Activated CD8-positive, alpha-beta T cell treated with anti-CD3 and anti-CD28 coated beads for 36 hours (primary cell): ENCODE measurements at places on chromosomes 6 and 20. TPM values are rescaled to one million over a fixed set of nuclear protein-coding genes. Genes with fewer than 3 reads are reported as not detected.

GRCh38 chr6:80607811-80608391, 501.4 kb downstream of the BCKDHB start:
- H3K4me1 ChIP-seq: no peaks in the 10 kb centered on the region
- H3K36me3 ChIP-seq: no peaks in the 10 kb centered on the region
- H3K27me3 ChIP-seq: peaks cover 13% of the 10 kb centered on the region
- no peak overlapping the region for H3K4me3 ChIP-seq
- DNase-seq: no peak

- no peaks in the 10 kb centered on the region for H3K27me3 ChIP-seq
- peaks cover 10% of the 10 kb centered on the region for H3K4me1 ChIP-seq
- H3K27ac ChIP-seq: peak overlapping the region; percentile 71
Measured at GRCh38 chr20:47281376-47281775, 75.1 kb downstream of the ZMYND8 start.

DNA sequence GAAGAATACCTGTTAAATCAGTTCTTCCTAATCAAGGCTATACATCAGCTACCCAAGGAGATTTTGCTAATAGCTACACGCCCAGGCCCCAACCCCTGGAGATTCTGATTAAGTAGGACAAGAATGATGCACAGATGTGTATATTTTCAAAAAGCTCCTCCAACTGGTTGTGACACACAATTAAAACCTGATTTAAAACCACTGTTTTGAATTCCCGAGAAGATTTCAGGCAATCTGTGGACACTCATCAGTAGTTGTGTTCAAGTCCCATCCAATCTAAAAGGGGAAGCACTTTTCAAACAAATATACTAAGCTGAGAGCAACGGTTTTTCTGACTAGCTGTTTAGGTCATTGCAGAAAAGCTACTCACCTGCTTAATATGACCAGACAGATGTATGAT, 118.9 kb upstream of the NHSL1 start:
- no peak for DNase-seq
- H3K27ac ChIP-seq: no peak overlapping the region
- H3K27me3 ChIP-seq: no peaks in the 10 kb centered on the region

DNA sequence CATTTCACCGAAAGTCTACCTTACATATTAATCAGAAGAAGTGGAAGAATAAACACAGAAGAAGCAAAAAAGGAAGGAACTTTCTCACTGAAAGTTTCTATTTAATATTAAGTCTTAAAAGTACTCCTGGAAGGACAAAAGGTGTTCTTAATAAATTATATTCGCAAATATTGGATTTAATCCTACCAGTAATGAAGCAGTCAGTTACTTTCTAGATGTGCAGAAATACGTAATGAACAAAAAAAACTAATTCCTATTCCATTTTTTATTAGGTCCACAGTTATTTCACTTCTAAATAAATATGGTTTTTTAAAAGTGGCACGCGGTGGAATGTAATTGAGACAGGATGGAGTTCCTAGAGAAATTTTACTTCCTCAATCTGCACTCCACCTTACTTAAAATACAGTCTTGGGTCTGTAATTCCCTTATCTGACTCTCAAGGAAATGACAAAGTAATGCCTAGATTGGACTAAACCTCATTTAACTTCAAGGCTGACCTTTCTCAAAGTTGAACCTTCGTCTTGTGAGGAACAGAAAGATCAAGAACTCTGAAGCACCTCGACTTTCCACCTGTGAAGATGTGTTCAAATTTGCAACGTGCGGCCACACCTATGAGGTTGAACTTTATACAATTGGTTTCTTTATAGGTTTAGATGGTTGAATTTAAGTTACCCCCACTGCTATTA, 1.1 kb upstream of the TRAM2 start:
- H3K27me3 ChIP-seq: no peaks in the 10 kb centered on the region
- no peak overlapping the region for H3K27ac ChIP-seq
- DNase-seq: no peak
- H3K4me1 ChIP-seq: peaks cover 28% of the 10 kb centered on the region
- H3K36me3 ChIP-seq: peaks cover 2% of the 10 kb centered on the region

The TRAPPC3L gene
- not detected for total RNA-seq

DNA sequence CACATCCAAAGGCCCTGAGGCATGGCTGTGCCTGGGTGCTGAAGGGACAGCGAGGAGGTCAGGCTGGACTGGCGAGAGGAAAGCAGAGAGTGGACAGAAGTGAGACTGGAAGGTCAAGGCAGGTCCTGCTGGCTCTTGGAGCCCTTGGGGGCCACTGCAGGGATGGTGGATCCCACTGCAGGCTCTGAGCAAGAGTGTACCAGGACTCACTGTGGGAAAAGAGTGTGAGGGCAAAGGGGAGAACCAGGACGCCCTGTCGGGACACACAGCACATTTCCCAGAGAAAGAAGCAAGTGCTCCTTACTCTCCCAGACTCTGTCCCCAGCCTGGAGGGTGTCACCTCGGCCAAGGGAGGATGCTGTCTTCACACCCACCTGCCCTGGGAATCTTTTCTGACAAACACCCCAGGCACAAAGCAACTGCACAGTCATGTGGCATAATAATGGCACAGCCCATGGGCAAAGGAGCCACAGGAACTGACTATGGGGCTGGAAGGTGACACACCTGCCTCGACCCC, 172.3 kb upstream of the CST7 start:
- H3K4me1 ChIP-seq: peaks cover 6% of the 10 kb centered on the region
- no peak overlapping the region for H3K4me3 ChIP-seq
- no peaks in the 10 kb centered on the region for H3K36me3 ChIP-seq
- no peak overlapping the region for H3K27ac ChIP-seq
- peaks cover 30% of the 10 kb centered on the region for H3K27me3 ChIP-seq

DNA sequence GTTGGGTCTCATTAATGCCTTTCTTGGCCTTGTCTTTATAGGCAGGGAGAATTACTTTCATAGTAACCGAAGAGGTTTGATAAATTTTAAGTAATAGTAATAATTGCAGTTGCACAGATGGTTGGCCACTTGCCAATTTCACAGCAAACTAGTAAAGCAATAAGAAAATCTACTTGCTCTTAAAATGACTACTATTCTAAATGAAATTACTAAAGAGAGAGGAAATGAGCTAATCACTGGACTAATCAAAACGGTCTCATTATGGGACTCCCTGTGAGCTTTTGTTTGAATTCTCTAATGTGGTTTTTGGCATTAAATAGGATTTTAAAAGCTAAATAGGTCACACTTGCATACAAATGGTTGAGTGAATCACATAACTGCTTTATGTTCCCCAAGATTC, 227.4 kb upstream of the PLN start:
- no peaks in the 10 kb centered on the region for H3K27me3 ChIP-seq
- H3K4me1 ChIP-seq: no peaks in the 10 kb centered on the region
- DNase-seq: no peak
- H3K36me3 ChIP-seq: no peaks in the 10 kb centered on the region
- H3K4me3 ChIP-seq: no peak overlapping the region

- no peak for DNase-seq
- H3K27ac ChIP-seq: no peak overlapping the region
- no peak overlapping the region for H3K4me3 ChIP-seq
- peaks cover 8% of the 10 kb centered on the region for H3K27me3 ChIP-seq
- H3K36me3 ChIP-seq: no peaks in the 10 kb centered on the region
Measured at GRCh38 chr6:21732731-21733130, 139.2 kb downstream of the SOX4 start.

DNA sequence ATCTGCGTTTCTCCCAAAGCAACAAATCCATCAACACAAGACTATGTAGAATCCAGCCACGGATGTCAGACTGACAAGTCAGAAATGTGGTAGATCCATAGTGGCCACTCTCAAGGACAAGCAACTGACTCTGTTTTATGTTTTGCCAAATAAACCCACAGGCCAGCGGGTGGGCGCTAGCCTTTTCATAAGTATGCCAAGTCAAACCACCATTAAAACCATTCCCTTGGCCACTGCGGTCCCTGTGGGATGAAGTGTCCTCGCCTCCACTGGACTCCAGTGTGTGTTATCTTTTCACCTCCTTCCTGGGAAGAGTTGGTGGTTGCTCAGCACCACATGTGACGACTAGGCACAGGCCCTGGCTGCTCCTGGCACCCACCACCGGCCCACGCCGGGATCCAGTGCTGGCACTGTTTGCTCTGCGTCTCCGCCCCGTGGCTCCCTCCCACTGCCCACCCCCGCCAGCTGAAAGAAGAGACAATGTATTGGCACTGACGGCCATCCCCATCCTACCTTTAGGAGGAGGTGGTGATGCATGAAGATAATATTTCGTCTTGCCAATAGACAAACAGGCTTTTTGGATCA, 103.4 kb downstream of the FOXC1 start:
- no peak for DNase-seq
- no peak overlapping the region for H3K27ac ChIP-seq
- H3K4me3 ChIP-seq: no peak overlapping the region
- no peaks in the 10 kb centered on the region for H3K27me3 ChIP-seq

The MAN1A1 gene
- total RNA-seq: 19.4 TPM

GRCh38 chr6:39688494-39688893, 36.7 kb downstream of the KIF6 start:
- DNase-seq: no peak
- no peak overlapping the region for H3K4me3 ChIP-seq
- peaks cover 27% of the 10 kb centered on the region for H3K27me3 ChIP-seq
- H3K36me3 ChIP-seq: no peaks in the 10 kb centered on the region

DNA sequence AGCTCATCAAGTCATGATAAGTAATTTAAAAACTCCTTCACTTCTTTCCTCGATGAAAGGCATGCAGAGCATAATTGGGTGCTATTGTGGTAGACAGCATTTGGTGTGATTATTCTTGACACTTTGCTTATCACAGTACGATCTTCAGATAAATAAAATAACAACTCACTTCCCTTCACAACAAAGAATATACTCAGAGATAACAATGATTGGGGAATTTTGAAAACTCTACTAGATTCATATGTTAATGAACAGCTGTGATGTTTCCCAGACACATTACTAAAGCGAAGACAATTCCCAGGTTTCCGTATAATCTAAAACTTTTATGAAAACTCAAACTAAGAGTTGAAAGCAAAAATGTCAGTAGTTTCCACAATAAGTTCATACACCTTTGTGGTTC, 670.6 kb upstream of the EPHA7 start:
- no peak for DNase-seq
- H3K27ac ChIP-seq: no peak overlapping the region
- no peaks in the 10 kb centered on the region for H3K4me1 ChIP-seq
- H3K4me3 ChIP-seq: no peak overlapping the region
- no peaks in the 10 kb centered on the region for H3K36me3 ChIP-seq

- no peaks in the 10 kb centered on the region for H3K36me3 ChIP-seq
- no peak overlapping the region for H3K27ac ChIP-seq
- H3K27me3 ChIP-seq: no peaks in the 10 kb centered on the region
- H3K4me3 ChIP-seq: no peak overlapping the region
- H3K4me1 ChIP-seq: no peaks in the 10 kb centered on the region
Measured at GRCh38 chr6:101705866-101706265, 312.4 kb downstream of the GRIK2 start.

GRCh38 chr20:57747861-57748481, 38.2 kb upstream of the PMEPA1 start:
- H3K4me3 ChIP-seq: no peak overlapping the region
- peaks cover 20% of the 10 kb centered on the region for H3K4me1 ChIP-seq
- no peak overlapping the region for H3K27ac ChIP-seq
- H3K27me3 ChIP-seq: peaks cover 15% of the 10 kb centered on the region
- no peaks in the 10 kb centered on the region for H3K36me3 ChIP-seq

DNA sequence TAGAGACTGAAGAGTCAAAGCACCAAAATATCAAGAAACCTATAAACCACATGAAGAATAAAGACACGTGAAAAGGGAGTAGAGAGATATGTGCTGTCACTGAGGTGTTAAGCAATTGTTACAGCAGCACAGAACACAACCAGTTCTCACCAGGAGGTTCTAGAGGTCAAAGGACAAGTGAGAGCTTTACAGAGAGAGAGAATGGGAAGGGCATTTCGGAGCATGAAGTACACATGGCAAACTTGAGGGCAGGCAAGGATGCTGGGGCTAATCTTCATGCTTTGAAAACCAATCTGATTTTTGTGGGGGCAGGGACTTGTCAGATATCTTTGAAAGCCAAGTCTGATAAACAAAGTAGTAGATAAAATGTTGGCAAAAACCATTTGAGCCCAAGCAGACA, 142.3 kb upstream of the NRSN1 start:
- no peak overlapping the region for H3K4me3 ChIP-seq
- H3K4me1 ChIP-seq: no peaks in the 10 kb centered on the region
- H3K27ac ChIP-seq: no peak overlapping the region
- H3K27me3 ChIP-seq: no peaks in the 10 kb centered on the region
- DNase-seq: no peak

The DEFB129 gene
- total RNA-seq: not detected

The MLN gene
- not detected for total RNA-seq

DNA sequence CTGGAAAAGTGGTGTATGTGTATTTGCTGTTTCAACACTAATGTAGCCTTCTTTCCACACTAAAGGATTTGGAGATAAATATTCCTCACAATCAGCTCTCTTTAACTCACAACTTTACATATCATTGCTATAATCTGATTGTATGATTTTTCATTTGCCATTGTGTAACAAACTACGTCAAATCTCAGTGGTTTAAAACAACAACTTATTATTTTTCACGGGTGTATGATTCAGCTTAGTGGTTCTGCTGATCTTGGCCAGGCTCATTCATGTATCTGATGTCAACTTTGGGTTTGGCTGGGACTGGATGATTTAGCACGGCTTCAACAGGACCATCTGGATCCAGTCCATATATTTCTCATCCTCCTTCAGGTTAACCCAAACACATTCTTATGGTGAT, 55.4 kb upstream of the TMX4 start:
- DNase-seq: no peak
- H3K27ac ChIP-seq: no peak overlapping the region
- H3K4me3 ChIP-seq: no peak overlapping the region
- no peaks in the 10 kb centered on the region for H3K27me3 ChIP-seq
- no peaks in the 10 kb centered on the region for H3K36me3 ChIP-seq

DNA sequence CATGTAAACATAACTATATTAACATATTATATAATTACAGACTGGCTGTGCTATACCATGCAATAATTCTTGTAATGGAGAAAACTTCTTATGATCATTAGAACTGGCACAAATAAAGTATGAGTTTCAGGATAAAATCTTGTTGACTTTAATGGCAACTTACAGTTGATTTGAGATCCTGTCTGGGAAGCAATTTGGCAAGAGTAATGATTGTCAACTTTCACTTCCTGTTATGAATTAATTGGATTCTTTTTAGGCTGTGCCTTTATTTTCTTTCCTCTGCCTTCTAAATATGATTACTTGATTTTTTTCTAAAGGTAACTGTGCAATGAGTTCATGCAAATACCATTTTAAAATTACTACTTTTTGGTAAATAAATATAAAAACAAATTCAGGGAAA, 158.1 kb upstream of the B3GAT2 start:
- no peak overlapping the region for H3K4me3 ChIP-seq
- DNase-seq: no peak
- no peaks in the 10 kb centered on the region for H3K4me1 ChIP-seq
- no peaks in the 10 kb centered on the region for H3K36me3 ChIP-seq

The CAGE1 gene
- total RNA-seq: 0.18 TPM
